Umbilical cord (tissue), 2 donors: ENCODE measurements at places on chromosomes 5 and 9. TPM values are rescaled to one million over a fixed set of nuclear protein-coding genes. Genes with fewer than 3 reads are reported as not detected.

Gene OTP
- total RNA-seq: 6.0 TPM

Gene SPINK7
- not detected for total RNA-seq

DNA sequence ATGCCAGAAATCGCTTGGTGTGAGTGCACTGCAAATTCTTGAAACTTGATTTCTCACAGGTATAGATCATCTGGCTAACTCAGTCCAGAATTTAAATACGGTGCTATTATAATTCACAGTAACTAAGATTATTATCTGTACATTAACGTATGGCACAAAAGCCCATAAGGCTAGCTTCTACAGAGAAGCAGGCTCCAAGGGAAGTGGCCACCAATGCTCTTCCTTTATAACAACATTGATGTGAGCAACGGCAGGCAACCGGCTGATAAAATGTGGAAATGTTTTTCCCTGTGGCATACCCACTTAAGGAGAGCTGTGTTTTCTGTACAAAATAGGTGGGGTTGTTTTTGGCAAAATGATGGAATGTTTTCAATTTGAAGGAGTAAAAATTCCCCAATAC, 35.7 kb downstream of the SEMA4D start:
- DNase-seq: no peak

DNA sequence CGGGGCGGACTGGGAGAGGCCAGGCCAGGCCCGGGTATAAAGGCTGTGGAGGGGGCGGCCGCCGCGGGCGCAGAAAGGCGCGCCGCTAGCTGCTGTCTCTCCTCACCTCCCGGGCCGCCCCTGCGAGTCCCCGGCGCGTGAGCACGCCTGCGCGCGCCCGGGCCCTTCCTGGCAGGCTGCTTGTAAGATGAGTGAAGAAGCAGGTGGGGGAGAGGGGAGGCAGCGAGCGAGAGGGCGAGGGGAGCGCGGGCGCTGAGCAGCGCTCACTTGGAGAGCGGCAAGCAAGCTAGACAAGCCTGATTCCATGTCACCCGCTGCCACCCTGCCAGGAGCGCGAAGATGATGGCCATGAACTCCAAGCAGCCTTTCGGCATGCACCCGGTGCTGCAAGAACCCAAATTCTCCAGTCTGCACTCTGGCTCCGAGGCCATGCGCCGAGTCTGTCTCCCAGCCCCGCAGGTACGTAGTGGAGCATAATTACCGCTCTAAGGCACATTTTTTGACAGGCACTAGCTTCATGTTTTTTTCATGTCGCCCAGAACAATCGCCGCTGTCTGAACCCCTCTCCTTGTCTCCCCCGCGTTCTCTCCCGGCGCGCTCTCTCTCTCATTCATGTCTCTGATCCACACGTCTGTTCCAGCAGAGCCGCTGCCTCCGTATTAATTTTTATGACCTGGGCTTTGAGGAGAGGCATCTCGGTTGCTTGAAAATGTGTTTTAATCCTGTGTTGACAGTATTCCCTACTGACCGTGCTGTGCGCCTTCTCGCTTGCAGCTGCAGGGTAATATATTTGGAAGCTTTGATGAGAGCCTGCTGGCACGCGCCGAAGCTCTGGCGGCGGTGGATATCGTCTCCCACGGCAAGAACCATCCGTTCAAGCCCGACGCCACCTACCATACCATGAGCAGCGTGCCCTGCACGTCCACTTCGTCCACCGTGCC, at the start of gene POU4F3:
POU4F3 (plus strand) TSS at position 66 of the 941 bp plus-strand sequence; CDS start at position 340, 274 bp downstream.
- peak; percentile 6 for DNase-seq
